A549 treated with DMSO at 1 μM for 4 hours (cell line): ENCODE measurements at places on chromosomes 3 and 15. TPM values are rescaled to one million over a fixed set of nuclear protein-coding genes. Genes with fewer than 3 reads are reported as not detected.

The LRRC31 gene
- 0.05 TPM in 1 of 5 replicates, not detected in the others for total RNA-seq

The CX3CR1 gene
- 0.09 to 0.25 TPM in 2 of 5 replicates, not detected in the others for total RNA-seq

The LMLN gene
- total RNA-seq = 1.9 to 2.7 TPM (median 2.6 TPM) in 5 replicates

The GRK7 gene
- 0.02 TPM in 1 of 5 replicates, not detected in the others for total RNA-seq

The GOLGA8Q gene
- 0.08 TPM in 1 of 5 replicates, not detected in the others for total RNA-seq

The TFRC gene
- total RNA-seq = 101 to 120 TPM (median 108 TPM) in 5 replicates

The CCR2 gene
- total RNA-seq = not detected in 5 replicates

The SGO1 gene
- 14.9 to 18.5 TPM (median 17.6 TPM) in 5 replicates for total RNA-seq

The PHC3 gene
- 11.5 to 20.3 TPM (median 17.5 TPM) in 5 replicates for total RNA-seq

The SATB1 gene
- 0.05 to 0.09 TPM in 2 of 5 replicates, not detected in the others for total RNA-seq

The SKOR1 gene
- total RNA-seq = 0.03 to 0.04 TPM (median 0.03 TPM) in 3 of 5 replicates, not detected in the others

The RAD54L2 gene
- total RNA-seq = 4.4 to 5.9 TPM (median 4.9 TPM) in 5 replicates

The ARHGEF26 gene
- 6.3 to 7.8 TPM (median 7.0 TPM) in 5 replicates for total RNA-seq

The LRRC15 gene
- 0.14 to 0.25 TPM (median 0.17 TPM) in 5 replicates for total RNA-seq

The CYFIP1 gene
- 72.9 to 90.1 TPM (median 82.9 TPM) in 5 replicates for total RNA-seq

The LYZL4 gene
- total RNA-seq = not detected in 5 replicates

The TGM5 gene
- total RNA-seq = not detected in 5 replicates

The CLEC3B gene
- total RNA-seq = 0.10 TPM in 1 of 5 replicates, not detected in the others

The DLL4 gene
- 0.40 to 0.63 TPM (median 0.51 TPM) in 5 replicates for total RNA-seq

The XIRP1 gene
- 0.02 to 0.07 TPM (median 0.05 TPM) in 5 replicates for total RNA-seq

The SLC12A1 gene
- not detected in 5 replicates for total RNA-seq

The MBNL1 gene
- total RNA-seq = 48.2 to 68.7 TPM (median 66.3 TPM) in 5 replicates

The PSTPIP1 gene
- total RNA-seq = not detected in 5 replicates

The MRPS22 gene
- 43.4 to 48.9 TPM (median 45.7 TPM) in 5 replicates for total RNA-seq

The PLSCR5 gene
- not detected in 5 replicates for total RNA-seq

The FRMD4B gene
- 1.1 to 2.3 TPM (median 1.9 TPM) in 5 replicates for total RNA-seq

The SPATA16 gene
- total RNA-seq = not detected in 5 replicates

The NSUN3 gene
- 6.3 to 9.0 TPM (median 7.2 TPM) in 5 replicates for total RNA-seq

The COMMD2 gene
- total RNA-seq = 31.7 to 42.5 TPM (median 37.2 TPM) in 5 replicates

The RAB6B gene
- 1.5 to 2.4 TPM (median 1.7 TPM) in 5 replicates for total RNA-seq

The C3orf70 gene
- 0.01 to 0.03 TPM (median 0.02 TPM) in 3 of 5 replicates, not detected in the others for total RNA-seq

The GLDN gene
- total RNA-seq = 0.01 to 0.18 TPM (median 0.05 TPM) in 3 of 5 replicates, not detected in the others

The IL5RA gene
- total RNA-seq = not detected in 5 replicates

The IQCF2 gene
- total RNA-seq = not detected in 5 replicates

The KNG1 gene
- total RNA-seq = 0.17 TPM in 1 of 5 replicates, not detected in the others

The IGSF11 gene
- total RNA-seq = 4.7 to 5.5 TPM (median 5.0 TPM) in 5 replicates

The ZSCAN2 gene
- 13.2 to 16.7 TPM (median 14.1 TPM) in 5 replicates for total RNA-seq
